ENCODE measurements at places on chromosomes 11 and 22.

DNA sequence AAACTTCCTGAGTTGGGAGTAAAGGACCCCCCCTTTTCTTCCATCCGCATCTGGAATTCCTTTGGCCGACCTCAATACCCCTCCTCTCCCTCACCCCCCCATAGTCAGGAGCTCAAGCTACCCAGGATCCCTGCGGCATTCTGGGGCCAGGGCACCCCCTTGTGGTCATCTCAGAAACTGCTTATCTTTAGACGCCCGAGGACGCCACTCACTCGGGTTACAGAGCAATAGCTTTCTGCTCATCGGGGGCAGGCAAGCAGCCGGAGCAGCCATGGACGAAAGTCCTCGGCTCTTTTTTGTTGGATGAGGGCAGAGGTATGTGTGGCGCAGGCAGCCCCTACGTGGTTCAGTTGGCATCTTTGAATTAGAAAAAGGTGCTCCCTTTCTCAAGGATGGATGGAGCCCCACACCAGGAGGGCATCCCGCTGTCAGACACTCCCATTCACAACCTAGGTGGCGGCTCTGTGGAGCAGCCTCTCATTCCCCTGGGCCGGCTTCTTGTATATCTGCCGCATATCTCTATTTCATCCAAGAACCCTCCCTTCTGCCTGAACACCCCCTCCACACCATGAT lies 2.3 kb downstream of the C1QTNF5 start:
- DNase-seq: peak; percentile 69

GRCh38 chr22:42646569-42647525 lies 2.3 kb downstream of the CYB5R3 start:
- DNase-seq: no peak

- peak; percentile 62 for DNase-seq
Observed at GRCh38 chr11:69089258-69089657, 40.5 kb downstream of the TPCN2 start.

- no peak for DNase-seq
Observed at GRCh38 chr11:36588099-36588498, 6.2 kb upstream of the IFTAP start.

DNA sequence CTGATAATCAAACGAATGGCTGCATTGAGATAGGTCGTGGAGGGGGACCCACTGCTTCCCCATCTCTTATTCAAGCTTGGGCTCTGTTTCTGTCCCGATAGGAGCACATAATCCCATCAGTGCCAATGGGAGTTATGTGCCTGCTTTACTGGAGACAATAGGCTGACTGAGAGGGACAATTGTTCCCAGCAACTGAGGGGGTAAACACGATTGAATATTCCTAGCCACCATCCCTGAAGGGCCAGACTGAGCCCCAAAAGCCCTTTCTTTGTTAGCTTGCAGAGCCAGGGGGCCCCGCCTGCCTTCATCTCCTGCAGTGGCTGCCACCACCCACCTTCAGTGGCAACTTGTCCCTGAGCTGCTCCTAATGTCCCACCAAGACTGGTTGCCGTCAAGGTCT lies 172.8 kb upstream of the NAV2 start:
- DNase-seq: no peak

DNA sequence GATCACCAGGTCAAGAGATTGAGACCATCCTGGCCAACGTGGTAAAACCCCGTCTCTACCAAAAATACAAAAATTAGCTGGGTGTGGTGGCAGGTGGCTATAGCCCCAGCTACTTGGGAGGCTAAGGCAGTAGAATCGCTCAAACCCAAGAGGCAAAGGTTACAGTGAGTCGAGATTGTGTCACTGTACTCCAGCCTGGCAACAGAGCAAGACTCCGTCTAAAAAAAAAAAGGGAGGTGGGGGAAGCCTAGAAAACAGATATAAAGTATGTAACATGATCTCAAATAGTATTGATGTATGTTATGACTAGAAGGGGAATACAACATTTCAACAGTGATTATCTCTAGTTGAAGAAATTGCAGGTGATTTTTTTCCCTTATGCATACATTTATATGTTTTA lies 61.4 kb downstream of the SLC1A2 start:
- no peak for DNase-seq

- peak; percentile 82 for DNase-seq
Observed at GRCh38 chr11:299951-300735, 817 bp upstream of the IFITM5 start.

DNA sequence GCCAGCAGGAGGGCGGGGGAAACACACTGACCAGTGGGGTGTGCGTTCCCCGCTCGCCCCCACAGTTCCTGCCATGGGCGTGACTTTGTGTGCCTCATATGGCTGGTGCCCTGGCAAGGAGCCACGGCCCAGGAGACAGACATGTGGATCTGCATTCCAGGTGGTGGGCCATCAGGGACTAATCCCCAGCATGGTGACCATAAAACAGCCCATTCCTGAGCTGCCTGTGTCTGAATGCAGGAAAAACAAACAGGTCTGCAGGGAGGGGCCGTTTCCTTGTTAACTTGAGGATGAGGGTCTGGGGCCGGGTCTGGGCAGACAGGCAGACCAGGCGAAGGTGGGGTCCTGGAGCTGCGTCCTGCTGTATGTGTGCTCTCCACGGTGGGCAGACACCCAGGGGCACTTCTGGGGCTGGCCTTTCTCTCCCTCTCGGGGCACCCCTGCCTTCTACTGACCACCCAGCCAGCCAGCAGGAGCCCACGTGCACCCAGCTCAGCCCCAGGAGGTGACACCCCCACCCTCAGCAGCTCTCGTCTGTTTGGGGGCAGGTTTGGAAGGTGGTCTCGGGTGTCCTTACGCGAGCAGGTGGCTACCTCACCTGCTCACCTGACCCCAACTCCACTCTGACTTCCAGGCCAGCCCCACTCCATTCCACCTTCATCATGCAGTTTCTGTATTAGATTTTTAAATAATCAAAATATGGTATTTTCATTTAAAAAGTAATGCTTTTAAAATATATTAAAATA lies 120.3 kb downstream of the KCNQ1OT1 start:
- DNase-seq: no peak

GRCh38 chr11:38672445-38672844 lies 2074.4 kb upstream of the RAG2 start:
- no peak for DNase-seq

DNA sequence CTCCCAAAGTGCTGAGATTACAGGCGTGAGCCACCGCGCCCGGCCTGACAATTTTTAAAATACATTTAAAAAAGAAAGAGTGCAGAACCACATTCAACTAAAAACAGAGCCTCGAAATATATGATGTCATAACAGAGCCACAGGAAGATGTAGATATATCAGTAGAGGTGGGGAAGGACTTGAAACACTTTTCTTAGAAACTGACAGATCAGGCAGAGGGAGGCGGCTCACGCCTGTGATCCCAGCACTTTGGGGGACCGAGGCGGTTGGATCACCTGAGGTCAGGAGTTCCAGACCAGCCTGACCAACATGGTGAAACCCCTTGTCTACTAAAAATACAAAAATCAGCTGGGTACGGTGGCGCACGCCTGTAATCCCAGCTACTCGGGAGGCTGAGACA lies 7.0 kb downstream of the MLC1 start:
- DNase-seq: no peak

DNA sequence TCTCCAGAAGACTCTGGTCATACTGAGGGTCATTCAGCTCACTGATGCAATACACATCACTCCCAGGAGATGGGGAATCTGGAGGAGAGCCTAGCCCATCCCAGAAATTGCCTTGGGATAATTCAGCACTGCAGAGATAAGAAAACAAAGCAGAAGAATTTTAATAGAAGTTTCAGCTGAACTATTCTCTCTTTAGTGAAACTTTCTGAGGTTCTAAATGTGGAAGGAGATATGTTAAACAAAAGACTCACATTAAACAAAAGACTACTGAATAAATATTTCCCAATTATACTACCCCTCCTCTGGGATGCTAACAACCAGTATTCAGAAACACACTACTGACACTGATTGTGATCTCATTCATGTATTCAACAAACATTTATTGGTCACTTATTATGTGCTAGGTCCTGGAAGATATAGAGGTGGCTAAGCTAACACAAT lies 47.8 kb downstream of the C2CD3 start:
- no peak for DNase-seq

DNA sequence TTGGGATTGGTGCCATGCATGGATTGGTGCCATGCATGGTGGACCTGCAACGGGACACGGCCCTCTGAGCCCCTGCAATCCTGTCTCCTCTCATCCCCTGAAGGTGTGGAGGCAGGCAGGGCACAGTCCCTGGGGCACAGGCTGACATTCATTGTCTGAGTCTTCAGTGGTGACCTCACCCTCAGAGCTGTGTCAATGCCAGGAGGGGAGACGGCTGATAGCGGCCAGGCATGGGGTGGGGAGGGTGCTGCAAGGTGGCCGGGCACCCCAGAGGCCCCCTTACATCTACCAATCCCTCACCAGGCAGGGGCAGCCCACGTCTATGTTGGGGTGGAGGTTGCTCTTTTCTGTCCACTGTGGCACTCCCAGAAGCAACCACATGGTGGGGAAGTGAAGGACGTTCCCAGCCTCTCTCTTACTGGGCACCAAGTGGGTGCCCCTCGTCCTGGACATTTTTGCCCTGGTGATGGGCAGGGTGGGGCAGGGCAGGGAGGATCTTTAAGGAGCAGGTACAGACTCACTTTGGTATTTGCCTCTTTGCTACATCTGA lies 47.6 kb downstream of the NECTIN1 start:
- DNase-seq: peak; percentile 29

DNA sequence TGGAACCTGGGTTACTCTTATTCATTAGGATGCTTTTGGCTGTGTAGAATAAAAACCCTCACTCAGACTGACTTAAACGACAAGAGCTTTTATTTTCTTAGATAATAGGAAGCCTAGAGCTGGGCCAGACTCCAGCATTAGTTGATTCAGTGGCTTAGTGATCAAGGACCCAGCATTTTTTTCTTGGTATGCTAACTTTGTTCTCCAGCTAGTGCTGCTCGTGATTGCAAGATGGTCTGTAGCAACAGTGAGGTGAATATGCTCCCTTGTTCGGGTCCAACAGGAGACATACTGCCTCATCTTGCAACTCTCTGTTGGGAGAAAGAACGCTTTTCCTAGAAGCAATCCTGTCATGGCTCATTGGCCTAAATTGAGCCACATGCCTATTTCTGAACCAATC lies 33.4 kb downstream of the INSC start:
- no peak for DNase-seq

DNA sequence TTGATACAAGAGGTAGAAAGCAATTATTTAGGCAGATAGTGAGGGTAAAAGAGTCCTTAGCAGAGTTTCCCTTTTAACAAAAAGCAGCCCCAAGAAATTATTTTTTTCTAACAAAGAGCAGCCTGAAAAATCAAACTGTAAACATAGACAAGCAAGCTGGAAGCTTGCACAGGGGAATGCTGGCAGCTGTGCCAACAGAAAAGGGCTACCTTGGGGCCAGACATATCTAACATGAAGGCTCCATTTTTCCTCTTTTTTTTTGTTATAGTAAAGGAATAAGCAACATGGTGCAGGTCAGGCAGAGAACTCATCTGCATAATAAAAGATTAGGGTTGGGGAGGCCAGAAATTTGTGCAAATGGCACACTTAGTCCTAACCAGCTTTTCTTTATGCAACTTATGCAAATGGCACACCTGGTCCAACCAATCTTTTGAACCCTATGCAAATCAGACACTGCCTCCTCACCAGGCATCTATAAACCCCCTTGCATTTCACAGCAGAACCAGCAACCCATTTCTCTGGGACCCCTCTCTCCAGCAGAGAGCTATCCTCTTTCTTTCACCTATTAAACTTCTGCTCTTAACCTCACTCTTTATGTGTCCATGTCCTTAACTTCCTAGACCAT lies 41.8 kb downstream of the PDGFD start:
- DNase-seq: no peak

DNA sequence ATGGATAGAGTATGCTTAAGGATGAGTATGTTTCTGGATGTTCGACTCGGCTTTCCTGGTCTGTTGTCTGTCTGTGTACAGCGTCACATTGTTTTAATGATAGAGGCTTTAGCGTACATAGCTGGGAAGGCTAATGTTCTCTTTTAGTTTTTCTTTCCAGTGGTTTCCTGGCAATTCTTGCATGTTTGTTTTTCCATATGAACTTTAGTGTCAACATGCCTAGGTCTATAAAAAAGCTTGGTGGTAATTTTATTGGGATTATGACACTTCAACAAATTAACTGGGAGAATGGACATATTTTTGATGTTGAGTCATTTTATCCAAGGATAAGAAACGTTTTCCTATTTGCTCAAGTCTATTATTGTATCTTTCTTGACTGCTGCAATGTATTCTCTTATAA lies 17.6 kb downstream of the F2 start:
- no peak for DNase-seq

- DNase-seq: peak; percentile 75
Observed at GRCh38 chr11:119759324-119759723, 30.3 kb upstream of the NECTIN1 start.

DNA sequence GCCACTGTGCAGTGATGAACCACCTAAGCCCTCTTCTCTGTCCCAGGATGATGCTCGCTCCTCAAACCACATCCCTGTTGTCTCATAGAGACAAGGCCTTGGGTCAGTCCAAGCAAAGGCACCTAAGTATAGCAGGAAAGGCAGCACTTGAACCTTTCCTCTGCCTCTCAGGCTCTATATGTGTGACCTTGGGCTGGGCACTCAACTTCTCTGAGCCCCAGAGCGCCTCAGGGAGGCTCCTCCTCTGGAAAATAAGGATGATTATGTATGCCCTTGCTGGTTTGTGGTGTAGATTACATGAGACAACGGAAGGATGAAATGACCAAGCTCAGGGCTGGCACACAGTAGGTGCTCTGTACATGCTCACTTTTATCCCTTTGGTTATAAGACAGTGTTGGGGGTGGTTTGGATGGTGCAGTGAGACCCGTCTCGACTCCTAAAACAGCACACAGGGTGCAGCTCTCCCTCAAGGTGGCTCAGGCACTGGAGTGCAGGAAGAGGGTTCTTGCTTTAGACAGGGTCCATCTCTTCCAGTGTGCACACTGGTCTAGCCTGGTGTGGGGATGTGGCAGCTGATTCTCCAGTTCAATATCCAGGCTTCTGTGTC lies 40.2 kb upstream of the ACCSL start:
- no peak for DNase-seq

DNA sequence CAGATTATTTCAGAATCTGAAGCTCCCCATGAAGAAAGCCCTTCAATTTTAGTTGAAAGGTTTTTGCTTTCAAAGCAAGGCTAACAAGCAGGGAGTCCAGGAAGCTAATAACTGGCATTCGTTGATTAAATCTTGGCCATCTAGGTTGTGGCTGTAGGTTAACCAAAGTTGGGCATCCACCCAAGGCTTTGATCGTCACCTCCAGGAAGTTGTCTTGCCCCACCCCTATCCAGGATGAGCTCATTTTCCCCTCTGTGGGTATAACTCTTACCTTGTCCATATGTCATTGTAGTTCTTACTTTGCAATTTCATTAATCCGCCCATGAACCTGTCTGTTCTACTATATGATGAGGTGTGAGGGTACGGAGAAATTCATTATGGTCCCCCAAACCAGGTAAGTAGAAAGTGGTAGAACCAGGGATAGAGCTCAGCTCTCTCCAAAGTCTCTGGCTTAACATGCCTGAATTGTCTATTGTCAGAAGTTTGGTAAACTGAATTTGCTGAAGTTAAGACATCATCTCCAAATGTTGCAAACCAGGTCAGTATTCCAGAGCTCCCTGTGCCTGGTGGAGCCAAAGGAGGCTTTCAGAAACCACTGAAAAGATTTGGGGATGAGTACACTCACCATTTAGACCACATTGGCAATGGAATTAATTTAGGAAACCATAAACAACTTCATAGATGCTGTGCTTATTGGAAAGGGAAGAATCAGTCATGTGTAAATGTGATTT lies 97.1 kb downstream of the CD44 start:
- peak; percentile 82 for DNase-seq

Measured in common myeloid progenitor, CD34-positive (primary cell).